Renal cortical epithelial cell (primary cell): ENCODE measurements at places on chromosomes 3 and 15. TPM values are rescaled to one million over a fixed set of nuclear protein-coding genes. Genes with fewer than 3 reads are reported as not detected.

The BSN gene
- 0.25 TPM in 1 of 2 replicates, not detected in the other for total RNA-seq

The CD200R1 gene
- 0.17 TPM in 1 of 2 replicates, not detected in the other for total RNA-seq

The MUC4 gene
- total RNA-seq: 0.05 and 3.5 TPM in 2 replicates

The CCDC54 gene
- total RNA-seq: 0.10 TPM in 1 of 2 replicates, not detected in the other

The ITGB5 gene
- 142 and 304 TPM in 2 replicates for total RNA-seq

The TP63 gene
- total RNA-seq: under 0.01 and 0.52 TPM in 2 replicates
